ENCODE measurements at places on chromosomes 7 and 10.

GRCh38 chr10:24552346-24553016 lies 171.2 kb downstream of the ARHGAP21 start:
- no peak for DNase-seq

- peak; percentile 67 for DNase-seq
Observed at GRCh38 chr7:105691680-105692564, 110.6 kb upstream of the EFCAB10 start.

DNA sequence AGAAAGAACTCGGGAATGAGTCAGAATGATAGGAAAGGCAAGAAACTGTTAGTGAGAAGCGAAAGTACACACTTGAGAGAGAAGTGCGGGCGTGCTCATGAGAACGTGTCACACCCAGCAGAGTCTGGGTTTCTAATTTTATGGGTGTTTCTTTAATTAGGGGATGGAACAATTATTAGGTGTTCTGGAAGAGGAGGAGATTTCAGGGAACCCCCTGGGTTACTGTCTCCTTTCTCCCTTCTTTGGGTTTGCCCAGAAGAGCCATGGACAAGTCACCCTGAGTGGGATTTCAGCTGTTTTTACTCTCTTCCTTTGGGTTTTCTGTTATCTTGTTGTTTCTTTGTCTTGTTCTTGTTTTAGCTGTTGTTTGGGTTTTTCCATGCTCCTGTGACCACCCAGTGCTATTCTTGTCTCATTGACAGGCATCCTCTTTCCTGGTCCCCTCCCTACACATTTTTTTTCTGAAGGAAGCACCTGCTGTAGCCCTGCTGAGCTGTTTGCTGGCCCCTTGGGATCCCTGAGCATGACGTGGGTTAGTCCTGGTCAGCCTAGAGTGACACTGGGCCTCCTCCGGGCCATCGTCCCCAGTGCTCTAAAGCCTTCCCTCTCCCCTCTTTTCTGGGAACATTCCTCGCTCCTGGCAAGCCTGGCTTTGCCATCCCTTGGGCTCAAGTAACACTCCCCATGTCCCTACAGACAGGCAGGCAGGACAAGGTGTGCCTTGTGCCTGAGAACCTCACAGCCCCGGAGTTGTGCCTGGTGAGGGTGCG lies 3.5 kb downstream of the SH2D4B start:
- no peak for DNase-seq

GRCh38 chr10:20474064-20474463 lies 423.0 kb downstream of the NEBL start:
- no peak for DNase-seq

- DNase-seq: no peak
Observed at GRCh38 chr10:100076750-100077149, 4.9 kb downstream of the CPN1 start.

DNA sequence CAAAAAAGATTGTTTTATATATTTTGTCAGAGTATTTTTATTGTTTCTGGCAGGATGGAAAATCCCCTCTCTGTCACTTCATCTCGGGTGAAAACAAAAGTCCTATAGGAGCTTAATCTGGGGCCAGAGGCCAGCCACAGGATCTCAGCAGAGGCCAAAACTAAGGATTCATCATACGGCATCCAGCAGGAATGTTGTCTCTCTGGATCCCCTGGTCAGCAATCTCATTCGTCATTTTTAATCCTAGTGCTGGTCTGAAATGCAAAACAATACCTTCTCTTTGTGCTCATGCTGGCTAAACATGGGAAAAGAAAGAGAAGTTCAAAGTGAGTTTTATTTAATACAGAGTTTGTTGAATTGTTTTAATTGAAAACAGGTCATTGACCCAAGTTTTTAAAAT lies 482.5 kb upstream of the AUTS2 start:
- no peak for DNase-seq

- DNase-seq: no peak
Observed at GRCh38 chr10:96208271-96208670, 63.1 kb downstream of the BLNK start.

DNA sequence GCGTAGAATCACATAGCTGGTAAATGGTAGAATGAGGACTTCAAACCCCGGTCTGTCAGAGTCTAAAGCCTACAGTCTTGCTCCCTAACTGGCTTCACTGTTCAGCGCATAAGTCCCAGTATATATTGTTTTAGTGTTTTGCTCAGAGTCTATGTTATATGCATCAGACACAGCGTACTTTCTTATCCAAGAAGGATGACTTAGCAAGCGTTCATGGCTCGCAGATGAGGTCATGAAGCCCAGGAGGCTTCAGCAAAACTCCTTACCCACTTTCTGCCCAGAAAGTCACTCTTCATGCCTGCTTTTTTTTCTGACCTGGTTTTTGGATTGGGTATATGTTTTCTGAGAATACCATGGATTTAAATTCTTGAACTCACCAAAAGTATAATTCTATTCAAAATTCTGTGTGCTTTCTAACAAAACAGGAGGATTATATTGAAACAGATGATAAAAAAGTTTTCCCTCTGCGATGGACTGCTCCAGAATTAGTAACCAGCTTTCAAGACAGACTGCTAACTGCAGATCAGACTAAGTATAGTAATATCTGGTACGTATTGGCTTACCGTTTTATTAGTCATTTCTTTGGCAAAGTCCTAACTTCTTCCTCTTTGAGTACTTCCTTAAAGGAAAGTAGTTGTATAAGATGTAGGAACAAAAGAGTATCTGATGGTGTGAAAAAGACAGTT lies 24.6 kb upstream of the BHLHA15 start:
- no peak for DNase-seq

DNA sequence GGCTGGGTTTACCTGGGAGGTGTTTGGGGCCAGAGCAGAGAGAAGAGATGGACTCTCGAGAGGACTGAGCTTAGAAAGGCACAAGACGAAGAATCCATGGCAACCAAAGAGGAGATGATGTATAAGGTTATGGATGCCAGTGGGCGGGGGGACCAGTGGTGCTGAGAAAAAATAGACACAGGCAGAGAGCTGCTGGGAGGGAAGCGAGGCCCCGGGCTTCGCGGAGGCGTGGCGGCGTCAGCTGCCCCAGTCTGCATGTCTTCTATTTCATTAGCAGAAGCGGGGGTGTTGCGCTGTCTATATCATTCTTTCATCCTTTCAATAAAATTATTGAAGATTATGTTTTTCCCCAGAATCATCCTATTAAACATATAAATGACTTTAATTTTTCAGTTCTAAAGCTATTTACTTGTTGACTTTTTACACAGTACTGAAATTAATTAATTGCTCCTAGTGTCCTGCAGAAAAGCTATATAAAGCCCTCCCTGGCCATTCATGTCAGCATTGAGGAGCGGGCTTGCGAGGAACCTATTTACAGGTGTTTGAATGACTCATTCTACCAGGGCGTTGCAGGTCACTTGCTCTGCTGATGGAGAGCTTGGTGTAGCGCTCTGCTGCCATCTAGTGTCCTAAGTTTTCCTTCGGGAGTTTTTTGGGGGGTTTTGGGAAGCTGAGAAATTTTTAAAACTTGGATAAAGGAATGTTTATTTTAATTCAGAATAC lies 42.9 kb upstream of the BHLHA15 start:
- DNase-seq: peak; percentile 55

- no peak for DNase-seq
Observed at GRCh38 chr10:57964351-57964750, 303.3 kb downstream of the IPMK start.

- DNase-seq: no peak
Observed at GRCh38 chr7:99098286-99098823, 45.6 kb downstream of the SMURF1 start.

DNA sequence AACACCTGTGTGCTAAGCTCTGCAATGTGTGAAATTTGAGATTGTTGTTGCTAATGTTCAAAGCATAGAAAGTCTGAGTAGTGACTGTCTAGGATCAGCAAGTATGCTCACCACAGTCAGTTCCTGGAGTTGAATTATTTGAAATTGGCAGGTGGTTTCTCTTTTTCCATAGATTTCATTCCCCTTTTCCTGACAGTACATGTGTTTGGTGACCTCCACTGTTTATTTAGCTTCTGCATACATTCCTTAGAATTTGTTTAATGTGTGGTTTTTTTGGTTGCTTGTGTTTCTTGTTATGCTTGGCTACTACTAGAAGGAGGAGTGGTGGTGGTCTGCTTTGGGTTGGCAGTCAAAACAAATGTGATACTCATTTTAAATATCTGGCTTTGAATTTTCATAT lies 52.3 kb downstream of the FOXP2 start:
- no peak for DNase-seq

- DNase-seq: no peak
Observed at GRCh38 chr7:2665359-2665791, 22.6 kb upstream of the AMZ1 start.

DNA sequence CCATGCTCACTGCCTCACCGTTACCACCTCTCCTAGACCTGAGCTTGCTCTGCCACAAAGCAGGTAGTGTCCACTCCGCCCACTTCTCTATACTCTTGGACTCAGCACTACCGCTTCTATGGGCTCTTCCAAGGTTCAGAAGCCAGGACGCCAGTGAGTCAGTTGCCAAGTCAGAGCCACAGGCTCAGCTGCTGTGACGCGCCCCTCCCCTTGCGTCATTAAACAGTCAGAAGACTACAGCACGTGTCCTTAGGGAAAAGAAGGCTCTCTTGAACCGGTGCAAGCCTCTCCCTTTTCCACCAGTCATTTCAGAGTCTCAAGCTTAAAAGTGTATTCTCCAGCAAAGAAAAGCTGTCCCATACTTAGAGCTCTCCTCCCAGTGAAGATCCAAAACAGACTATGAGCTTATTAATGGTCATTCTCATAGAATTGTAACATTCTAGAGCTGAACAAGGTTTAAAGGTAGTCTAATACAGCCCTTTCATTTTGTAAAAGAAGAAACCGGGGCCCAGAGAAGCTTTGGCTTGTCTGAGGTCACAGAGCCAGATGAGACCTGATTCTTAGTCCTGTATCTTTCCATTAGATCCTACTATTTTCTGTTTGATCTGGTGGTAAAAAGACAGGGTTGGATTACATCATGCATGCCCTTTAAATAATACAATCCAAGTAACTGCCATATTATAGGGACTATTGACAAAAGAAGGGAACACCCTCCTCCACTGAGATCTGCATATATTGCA lies 40.9 kb upstream of the MET start:
- no peak for DNase-seq

DNA sequence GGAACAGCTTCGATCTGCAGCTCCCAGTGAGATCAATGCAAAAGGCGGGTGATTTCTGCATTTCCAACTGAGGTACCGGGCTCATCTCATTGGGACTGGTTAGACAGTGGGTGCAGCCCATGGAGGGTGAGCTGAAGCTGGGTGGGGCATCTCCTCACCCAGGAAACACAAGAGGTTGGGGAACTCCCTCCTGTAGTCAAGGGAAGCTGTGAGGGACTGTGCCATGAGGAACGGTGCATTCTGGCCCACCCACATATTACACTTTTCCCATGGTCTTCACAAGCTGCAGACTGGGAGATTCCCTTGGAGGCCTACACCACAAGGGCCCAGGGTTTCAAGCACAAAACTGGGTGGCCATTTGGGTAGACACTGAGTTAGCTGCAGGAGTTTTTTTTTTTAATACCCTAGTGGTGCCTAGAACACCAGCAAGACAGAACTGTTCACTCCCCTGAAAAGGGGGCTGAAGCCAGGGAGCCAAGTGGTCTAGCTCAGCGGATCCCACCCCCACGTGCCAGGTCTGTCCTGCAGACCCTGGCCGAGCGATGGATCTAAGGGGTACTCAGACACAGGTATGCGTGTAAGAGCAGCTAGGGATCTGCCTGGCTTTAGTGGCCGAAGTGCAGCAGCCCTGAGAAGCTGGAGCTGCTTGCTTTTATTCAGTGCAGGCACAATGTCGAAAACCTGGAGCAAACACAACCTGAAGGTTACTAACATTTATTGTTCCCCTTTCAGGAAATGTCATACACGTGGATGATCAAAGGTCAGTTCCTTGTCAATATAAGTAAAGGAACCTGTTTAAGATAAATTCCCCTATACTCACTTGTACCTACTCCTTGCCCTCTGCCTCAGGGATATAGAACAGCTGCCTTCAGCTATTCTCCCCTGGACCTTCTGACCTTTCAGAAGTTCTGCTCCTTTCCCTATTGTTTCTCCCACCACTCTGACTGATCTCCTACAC lies 3.1 kb upstream of the SAMD9 start:
- DNase-seq: no peak

- no peak for DNase-seq
Observed at GRCh38 chr10:32616438-32616837, 170.5 kb downstream of the CCDC7 start.

- DNase-seq: no peak
Observed at GRCh38 chr7:108266491-108266890, 136.3 kb upstream of the LAMB4 start.

DNA sequence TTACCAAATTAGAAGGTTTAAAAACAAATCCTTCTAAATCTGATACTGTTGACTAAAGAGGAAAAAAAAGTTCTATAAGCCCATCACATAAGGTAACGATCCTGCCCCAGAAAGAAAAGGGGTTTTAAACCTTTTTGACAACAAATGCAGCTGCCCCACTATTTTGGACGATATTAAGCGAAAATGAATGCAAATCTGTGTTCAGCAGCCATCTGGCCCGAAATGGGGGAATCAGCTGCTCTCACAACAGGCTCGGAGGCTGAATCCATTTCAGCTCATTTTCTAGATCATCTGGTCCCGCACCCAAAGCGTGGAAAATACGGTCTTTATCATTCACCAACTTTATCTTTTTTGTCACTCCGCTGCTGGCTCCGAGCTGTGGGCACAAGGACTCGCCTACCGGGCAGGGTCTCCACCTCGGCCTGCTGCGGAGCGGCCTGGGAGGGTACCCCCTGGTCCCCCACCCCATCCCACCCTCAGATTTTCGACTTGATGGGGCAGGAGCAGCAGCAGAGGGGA lies 2.4 kb upstream of the EBF3 start:
- no peak for DNase-seq

DNA sequence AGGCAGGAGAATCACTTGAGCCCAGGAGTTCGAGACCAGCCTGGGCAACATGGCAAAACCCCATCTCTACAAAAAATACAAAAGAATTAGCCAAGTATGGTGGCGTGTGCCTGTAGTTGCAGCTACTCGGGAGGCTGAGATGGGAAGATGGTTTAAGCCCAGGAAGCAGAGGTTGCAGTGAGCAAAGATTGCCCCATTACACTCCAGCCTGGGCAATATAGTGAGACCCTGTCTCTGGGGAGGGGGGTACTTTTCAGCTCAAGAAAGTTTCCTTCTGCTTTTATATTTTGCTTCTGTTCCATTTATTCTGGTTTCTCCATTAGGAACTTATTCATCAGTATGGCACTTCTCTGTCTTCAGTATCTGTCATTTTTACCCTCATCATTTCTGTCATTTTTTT lies 48.6 kb downstream of the COA1 start:
- no peak for DNase-seq

GRCh38 chr7:124930173-124930623 lies 573 bp upstream of the POT1 start:
- no peak for DNase-seq

DNA sequence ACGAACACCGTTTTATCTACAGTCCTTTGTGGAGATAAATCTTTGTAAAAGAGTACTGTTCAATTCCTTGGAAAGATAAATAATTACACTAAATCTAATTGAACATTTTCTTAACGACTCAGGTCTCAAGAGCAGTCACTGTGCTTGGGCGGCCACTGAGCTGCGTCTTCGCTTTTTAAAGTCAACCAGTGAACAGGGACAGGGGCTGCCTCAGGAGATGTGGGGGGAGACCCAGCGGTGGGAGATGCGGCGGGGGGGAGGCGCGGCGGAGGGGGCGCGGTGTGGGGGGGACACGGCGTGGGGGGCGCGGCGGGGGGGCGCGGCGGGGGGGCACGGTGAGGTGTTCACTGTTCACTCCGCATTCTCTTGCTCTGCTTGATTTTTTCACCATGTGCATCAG lies 39.8 kb downstream of the CAMK2B start:
- no peak for DNase-seq

- DNase-seq: no peak
Observed at GRCh38 chr10:70130878-70131559, 1.6 kb downstream of the AIFM2 start.
